ENCODE measurements at places on chromosomes 12 and 14.

- no peak for DNase-seq
Observed at GRCh38 chr14:50798048-50798421, 32.9 kb downstream of the NIN start.

- DNase-seq: peak; percentile 6
Observed at GRCh38 chr14:38705220-38705619, 397.8 kb downstream of the SEC23A start.

DNA sequence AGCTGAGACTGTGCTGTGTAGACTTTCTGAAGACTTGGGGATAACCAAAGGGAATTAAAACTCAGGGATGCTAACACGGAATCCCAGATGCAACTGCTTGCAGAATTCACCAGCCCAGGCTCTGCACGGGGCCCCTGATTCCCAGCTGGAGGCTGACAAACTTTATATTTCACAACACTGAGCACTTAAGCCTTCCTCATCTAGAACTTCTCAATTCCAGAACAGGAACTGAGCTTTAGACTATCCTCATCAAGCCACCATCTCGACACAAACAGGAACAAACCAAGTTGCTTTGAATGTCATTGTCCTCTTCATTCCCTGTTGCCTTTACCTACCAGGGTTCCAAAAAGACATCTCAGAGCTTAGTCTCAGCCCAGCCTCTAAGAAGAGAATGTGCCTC lies 22.2 kb downstream of the CCDC63 start:
- DNase-seq: no peak

GRCh38 chr12:54126029-54126695 lies 62.6 kb downstream of the SMUG1 start:
- no peak for DNase-seq

DNA sequence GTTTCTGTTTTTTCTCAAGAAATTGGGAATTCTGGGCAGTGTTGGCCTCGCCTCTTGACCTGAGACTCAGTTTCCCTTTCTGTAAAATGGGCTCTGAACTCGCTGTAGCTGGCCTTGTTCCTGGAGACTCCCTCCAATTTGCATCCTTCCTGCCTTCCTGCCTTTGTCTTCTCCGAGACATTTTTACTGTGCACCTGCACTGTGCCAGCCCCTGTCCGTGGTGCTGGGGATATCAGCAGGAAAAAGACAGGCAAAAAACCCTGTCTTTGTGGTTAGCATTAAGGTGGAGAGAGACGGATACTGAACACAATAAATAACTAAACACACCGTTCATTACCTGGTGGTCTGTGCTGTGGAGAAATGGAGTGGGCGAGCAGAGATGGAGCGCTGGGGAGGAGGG lies 129.8 kb downstream of the AACS start:
- DNase-seq: no peak

- DNase-seq: no peak
Observed at GRCh38 chr14:32307881-32308582, 21.1 kb upstream of the AKAP6 start.

DNA sequence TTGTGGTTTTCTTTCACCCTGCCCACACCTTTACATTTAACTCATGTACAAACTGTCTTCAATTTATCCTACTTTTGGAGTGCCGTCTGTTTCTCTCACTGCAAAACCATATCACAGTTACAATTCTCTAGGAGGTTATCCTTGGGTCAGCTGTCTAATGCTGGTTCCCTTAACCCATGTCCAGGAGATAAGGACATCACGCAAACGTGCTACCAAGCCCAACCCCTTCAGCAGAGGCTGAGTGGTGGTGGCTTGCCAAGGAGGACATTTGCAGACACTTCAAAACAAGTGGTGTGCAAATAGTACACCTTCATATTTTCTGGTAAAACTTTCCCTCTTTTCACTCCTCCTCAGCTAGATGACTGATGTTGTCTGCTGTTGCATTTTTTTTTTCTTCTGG lies 167.9 kb downstream of the PAX9 start:
- no peak for DNase-seq

DNA sequence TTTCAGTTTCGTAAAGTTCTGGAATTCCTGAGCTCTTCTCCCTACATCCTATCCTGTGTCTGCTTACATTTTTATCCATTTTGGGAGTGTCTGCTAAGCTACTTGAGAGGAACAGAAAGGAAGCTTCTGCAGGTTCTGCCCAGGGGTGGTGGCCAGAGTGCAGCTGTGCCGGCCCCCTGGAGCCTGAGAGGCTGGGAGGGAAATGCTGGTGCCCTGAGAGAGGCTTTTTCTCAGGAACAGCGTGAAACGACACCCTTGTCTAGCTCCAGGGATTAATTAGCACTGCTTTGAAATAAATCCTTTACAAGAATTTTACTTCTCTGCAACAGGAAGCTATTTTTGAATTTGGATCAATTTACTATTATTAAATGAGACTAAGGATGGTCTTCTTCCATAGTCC lies 165.4 kb downstream of the SLC15A5 start:
- no peak for DNase-seq

GRCh38 chr14:24052656-24053547 lies 1.1 kb downstream of the CARMIL3 start:
- DNase-seq: no peak

GRCh38 chr12:2291182-2291832 lies 238.5 kb downstream of the CACNA1C start:
- no peak for DNase-seq

GRCh38 chr12:121397521-121397920 lies 2.4 kb upstream of the RNF34 start:
- no peak for DNase-seq

- no peak for DNase-seq
Observed at GRCh38 chr14:106141242-106142220, 615.1 kb downstream of the TMEM121 start.

GRCh38 chr12:122851820-122852219 lies 16.6 kb downstream of the HIP1R start:
- no peak for DNase-seq

GRCh38 chr12:107537464-107538119 lies 148.0 kb upstream of the PWP1 start:
- no peak for DNase-seq

- DNase-seq: no peak
Observed at GRCh38 chr12:122681814-122682213, 21.3 kb downstream of the HCAR2 start.

DNA sequence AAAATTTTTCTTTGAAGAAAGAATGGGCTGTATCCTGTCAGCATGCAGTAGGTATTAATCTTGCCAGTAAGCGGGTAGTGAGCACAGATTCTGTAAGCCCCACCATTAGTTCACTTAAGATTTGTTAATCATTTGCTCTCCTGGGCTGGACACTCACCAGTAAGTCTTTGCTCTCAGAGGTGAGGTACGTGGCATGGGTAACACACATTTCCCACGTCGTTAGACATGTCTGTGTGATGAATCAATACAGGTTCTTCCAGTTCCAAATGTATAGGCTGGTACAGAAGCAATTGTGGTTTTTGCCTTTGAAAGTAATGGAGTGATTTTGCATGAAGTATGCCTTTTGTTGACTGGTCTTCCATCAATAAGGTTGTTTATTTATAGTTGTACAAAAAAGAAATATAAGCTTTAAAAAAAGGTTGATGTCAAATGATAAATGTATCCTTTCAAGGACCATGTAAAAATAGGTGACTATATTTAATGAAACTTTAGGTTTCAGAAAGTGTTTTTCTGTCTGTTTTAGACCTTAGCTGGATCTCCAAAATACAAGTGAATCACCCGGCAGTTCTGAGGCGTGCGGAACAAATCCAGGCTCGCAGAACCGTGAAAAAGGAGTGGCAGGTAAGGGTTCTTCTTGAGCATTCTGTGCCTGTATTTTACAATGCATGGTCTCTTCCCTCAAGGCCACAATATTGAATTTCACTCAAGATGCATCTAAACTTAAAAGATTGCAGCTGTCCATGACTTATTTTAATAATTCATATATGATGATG lies 45.5 kb downstream of the DERA start:
- no peak for DNase-seq

- no peak for DNase-seq
Observed at GRCh38 chr12:84551373-84551772, 361.2 kb downstream of the SLC6A15 start.

- no peak for DNase-seq
Observed at GRCh38 chr12:1205512-1206060, 214.6 kb downstream of the ERC1 start.

DNA sequence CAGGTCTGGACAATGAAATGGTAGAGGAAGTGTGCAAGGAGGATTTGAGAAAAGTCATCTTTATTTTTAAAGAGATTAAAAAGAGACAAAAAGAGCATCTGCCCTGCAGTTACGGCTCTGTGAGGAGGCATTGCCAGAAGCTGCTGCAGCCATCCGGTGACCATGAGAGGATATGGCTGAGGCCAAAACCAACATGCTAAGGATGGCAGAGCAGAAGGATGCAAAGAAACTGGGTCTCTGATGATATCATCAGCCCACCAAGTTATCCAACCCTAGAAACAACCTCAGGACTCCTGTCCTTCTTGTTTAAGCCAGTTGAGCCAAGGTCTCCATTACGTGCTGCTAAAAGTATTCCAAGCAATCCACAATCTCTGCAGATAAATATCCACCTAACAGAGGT lies 48.0 kb upstream of the CCND2 start:
- DNase-seq: no peak

- DNase-seq: no peak
Observed at GRCh38 chr14:76537906-76538647, 162.1 kb downstream of the ESRRB start.

DNA sequence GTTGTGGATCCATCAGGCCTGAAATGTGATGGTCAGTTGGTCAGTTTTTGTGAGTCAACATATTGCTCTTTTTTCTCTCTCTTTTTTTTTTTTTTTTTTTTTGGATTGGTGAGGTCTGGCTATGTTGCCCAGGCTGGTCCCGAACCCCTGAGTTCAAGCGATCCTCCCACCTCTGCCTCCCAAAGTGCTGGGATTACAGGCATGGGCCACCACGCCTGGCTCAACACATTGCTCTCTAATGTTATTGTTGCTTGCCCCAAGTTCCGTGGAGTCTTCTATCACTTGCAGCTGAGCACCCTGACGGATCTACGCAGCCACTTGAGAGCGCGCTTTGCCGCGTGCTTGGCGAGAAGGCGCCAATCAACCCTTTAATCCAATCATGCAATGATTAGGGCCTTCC lies 69.5 kb upstream of the DIO3 start:
- DNase-seq: no peak

GRCh38 chr14:103529383-103530365 lies 678 bp downstream of the TRMT61A start:
- no peak for DNase-seq

DNA sequence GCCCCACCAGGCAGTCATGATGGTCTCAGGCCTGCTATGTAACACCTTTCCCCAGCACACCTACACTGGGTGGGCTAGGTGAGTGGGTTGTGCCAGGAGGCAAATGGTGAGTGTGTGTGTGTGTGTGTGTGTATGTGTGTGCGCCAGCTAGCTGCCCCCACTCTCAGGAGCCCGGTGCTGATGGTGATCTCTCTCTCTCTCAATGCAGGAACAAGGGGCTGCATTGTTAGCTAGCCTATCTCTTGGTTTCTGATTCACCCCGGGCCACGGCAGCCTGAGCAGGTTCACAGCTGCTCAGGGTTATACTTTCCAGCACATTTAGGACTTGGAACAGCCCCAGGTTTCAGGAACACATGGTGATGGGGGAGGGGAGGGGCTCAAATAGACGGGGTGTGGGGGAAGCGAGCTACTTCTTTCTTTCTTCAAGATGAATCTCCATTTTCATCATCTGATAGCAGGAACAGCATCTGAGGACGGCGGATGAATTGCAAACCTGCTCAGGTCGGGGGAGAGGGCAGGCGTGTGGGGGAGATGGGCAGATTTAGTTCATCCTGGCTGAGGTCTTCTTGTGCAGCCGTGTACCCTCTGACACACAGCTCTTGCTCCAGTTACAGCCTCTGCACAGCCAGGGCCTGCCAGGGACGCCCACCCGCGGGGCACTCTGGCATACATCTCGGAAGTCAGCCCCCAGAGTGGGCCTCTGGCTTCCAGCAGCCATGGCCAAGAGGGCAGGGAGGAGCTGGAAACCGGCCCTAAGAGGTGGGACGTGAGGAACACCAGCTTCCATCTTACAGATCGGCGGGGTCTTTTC lies 137.6 kb downstream of the ZFP36L1 start:
- DNase-seq: no peak

GRCh38 chr14:67962215-67962644 lies 142.7 kb downstream of the RAD51B start:
- no peak for DNase-seq

DNA sequence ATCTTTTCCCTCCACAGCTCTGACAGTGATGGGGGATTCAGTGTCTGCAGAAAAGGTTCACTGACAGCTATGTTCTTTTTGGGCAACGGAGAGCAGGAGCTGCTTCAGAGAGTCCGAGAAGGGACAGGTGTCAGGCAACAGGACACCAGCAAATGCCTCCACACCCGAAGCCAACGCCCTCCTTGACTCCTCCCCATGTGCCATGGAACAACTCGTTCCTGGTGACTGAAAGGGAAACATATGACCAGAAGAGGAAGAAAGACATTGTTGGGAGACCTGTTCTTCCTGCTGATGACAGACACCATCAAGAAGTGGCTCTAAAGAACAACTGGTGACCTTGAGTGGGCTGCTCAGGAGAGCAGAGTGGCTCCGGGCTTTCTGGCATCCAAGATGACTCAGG lies 172.3 kb upstream of the NOS1 start:
- no peak for DNase-seq

GRCh38 chr14:96126339-96126782 lies 78.3 kb upstream of the BDKRB2 start:
- no peak for DNase-seq

GRCh38 chr12:24698972-24699371 lies 249.9 kb downstream of the BCAT1 start:
- no peak for DNase-seq

DNA sequence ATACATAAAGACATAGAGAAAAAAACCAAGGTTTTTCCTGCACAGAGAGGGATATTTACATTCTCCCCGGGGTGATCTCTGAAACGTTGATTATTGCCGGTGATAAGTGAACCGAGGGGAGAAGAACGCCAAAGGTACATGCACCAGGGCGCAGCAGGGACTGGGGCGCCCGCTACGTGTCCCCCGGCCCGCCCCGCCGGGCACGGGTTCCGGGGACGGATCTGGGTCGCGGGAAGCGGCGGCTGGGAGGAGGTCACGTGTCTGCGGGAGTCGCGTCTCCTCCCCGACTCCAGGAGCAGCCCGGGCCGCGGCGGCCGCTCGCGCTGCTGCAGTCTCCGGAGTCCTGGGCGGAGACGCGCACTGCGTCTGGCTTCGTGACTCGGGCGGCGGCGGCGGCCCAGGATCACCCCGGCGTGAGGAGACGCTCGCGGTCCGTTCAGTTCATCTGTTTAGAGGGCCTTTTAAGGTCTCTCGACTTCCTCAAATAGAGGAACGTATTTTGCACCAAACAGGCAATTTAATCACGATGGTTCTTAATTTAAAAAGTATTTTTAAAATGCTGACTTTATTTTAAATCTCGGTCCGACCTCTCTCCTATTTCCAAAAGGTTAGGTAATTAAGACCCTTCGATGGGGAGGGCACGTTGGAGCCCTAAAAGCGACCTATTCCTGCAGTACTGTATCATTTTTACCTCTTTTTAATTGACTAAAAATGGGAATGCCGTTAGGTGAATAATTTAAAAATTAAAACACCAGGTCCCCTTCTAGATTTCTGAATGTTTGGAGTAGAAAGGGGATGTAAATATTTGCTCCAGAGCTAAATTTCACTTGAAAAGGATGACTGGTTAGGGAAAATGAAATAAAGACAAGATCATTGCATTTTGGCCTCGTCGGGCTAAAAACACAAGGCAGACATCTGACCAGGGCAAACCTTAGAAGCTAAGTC lies 1.8 kb upstream of the BHLHE41 start:
- no peak for DNase-seq

GRCh38 chr12:98332642-98333041 lies 182.7 kb upstream of the TMPO start:
- no peak for DNase-seq

Data from HFF-Myc (cell line).